ENCODE measurements at places on chromosomes 16 and 17. TPM values are rescaled to one million over a fixed set of nuclear protein-coding genes. Genes with fewer than 3 reads are reported as not detected.

GRCh38 chr17:4412933-4413831 is 20.6 kb upstream of the SPNS3 start:
- peak overlapping the region; percentile 23 for H3K4me3 ChIP-seq
- DNase-seq: peak; percentile 96
- peak overlapping the region; percentile 42 for H3K27ac ChIP-seq
- H3K4me1 ChIP-seq: peaks cover 5% of the 10 kb centered on the region

GRCh38 chr17:17453088-17453487 is 23.7 kb upstream of the MED9 start:
- H3K27me3 ChIP-seq: no peaks in the 10 kb centered on the region
- no peaks in the 10 kb centered on the region for H3K36me3 ChIP-seq
- no peak overlapping the region for H3K4me3 ChIP-seq
- DNase-seq: no peak

- no peaks in the 10 kb centered on the region for H3K27me3 ChIP-seq
- no peak for DNase-seq
- H3K36me3 ChIP-seq: peaks cover 3% of the 10 kb centered on the region
- H3K4me1 ChIP-seq: peaks cover 77% of the 10 kb centered on the region
- H3K27ac ChIP-seq: peak overlapping the region; percentile 15
Observed at GRCh38 chr17:48297825-48298224, 132.2 kb downstream of the SKAP1 start.

SP6 gene
- 0.07 TPM for total RNA-seq

CCDC144A gene
- 7.6 TPM for total RNA-seq

ANKFN1 gene
- not detected for total RNA-seq

DNA sequence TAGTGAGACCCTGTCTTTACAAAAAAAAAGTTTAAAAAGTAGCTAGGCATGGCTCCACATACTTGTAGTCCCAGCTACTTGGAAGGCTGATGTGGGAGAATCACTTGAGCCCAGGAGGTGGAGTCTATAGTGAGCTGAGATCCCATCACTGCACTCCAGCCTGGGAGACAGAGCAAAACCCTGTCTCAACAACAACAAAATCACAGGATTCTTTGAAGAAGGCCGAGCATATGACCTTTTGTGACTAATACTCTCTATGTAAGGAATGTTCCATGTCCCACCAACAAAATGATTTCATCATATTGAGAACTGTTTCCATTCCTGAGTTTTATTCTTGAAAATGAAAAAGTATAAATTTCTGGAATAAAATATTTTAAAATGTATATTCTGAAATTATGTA is 58.9 kb upstream of the EFCAB3 start:
- H3K27me3 ChIP-seq: peaks cover 18% of the 10 kb centered on the region
- H3K4me1 ChIP-seq: no peaks in the 10 kb centered on the region
- H3K4me3 ChIP-seq: no peak overlapping the region
- no peak for DNase-seq
- H3K36me3 ChIP-seq: no peaks in the 10 kb centered on the region
- H3K27ac ChIP-seq: no peak overlapping the region

HSPB9 gene
- 0.11 TPM for total RNA-seq

- H3K27me3 ChIP-seq: no peaks in the 10 kb centered on the region
- H3K4me1 ChIP-seq: no peaks in the 10 kb centered on the region
- no peak for DNase-seq
- no peak overlapping the region for H3K27ac ChIP-seq
- H3K36me3 ChIP-seq: no peaks in the 10 kb centered on the region
Observed at GRCh38 chr16:52450916-52451315, 96.0 kb downstream of the TOX3 start.

- peak overlapping the region; percentile 63 for H3K4me3 ChIP-seq
- H3K36me3 ChIP-seq: peaks cover 6% of the 10 kb centered on the region
- DNase-seq: peak; percentile 56
- H3K27me3 ChIP-seq: no peaks in the 10 kb centered on the region
- peak overlapping the region; percentile 72 for H3K27ac ChIP-seq
Observed at GRCh38 chr17:1484676-1485422, 7.6 kb downstream of the MYO1C start.

DNA sequence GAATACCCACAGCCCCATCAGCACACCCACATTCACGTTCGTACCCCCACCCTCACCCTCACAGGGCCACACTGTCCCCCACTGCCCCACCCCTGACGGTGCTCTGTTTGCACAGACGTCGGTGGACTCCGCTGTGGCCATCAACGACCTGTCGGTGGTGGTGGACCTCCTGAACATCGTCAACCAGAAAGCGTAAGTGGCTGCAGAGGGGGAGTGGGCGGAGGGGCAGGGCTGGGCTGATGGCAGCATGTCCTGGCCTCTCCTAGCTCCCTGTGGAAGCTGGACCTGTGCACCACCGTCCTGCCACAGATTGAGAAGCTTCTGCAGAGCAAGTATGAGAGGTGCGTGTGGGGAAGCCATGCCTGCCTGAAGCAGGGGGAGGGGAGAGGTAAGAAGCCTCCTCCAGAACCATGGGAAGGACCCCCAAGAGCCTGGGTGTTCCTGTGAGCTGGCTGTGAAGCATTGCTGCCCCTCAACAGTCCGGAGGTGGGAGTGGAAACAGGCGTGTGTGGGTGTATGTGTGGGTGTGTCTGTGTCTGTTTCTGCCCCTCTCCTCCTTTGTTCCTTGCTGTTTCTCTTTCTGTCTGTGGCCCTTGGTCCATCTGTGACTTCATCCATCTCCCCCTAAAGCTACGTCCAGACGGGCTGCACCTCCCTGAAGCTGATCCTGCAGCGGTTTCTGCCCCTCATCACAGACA is 20.3 kb downstream of the KATNB1 start:
- DNase-seq: no peak
- H3K27me3 ChIP-seq: no peaks in the 10 kb centered on the region
- peaks cover 6% of the 10 kb centered on the region for H3K36me3 ChIP-seq
- H3K4me1 ChIP-seq: peaks cover 2% of the 10 kb centered on the region
- no peak overlapping the region for H3K4me3 ChIP-seq

DNA sequence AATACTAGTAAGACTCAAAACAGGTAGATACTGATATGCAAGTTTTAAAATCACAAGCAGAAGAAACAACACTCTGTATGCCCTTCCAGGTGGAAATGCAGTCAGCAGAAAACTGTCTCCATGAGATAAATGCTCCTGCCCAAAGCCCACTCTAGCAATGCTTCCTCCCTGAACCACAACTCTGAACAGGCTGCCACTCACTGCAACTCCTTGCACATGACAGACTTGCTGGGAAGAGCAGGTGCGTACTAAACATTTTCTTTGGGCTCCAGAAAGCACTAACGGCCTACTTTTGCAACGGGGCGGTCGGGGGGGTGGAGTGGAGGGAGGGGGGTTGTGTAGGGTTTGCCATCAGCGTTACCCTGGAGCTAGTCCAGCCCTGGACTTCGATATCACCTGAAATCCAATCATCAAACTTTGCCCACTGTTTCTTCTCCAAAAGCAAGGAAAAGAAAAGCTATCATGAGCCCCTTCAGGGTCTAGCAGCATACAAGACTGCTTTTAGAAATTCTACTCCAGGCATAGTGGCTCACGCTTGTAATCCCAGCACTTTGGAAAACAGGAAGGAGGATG is 46.1 kb downstream of the ANKRD11 start:
- H3K4me3 ChIP-seq: no peak overlapping the region
- H3K36me3 ChIP-seq: peaks cover 14% of the 10 kb centered on the region
- no peak for DNase-seq

DNA sequence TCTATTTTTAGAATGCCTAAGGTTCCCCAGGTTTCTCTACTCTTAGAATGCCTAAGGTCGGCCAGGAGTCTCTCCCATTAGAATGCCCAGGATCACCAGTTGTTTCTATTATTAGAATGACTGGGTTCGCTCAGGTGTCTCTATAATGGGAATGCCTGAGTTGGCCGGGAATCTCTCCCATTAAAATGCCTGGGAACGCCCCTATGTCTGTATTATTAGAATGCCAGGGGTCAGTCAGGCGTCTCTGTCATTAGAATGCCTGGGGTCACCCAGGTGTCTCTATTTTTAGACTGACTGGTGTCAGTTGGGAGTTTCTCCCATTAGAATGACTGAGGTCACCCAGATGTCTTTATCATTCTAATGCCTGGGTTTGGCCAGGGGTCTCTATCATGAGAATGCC is 2252.5 kb downstream of the TP53TG3F start:
- H3K4me1 ChIP-seq: no peaks in the 10 kb centered on the region
- H3K27me3 ChIP-seq: no peaks in the 10 kb centered on the region
- H3K36me3 ChIP-seq: no peaks in the 10 kb centered on the region
- H3K27ac ChIP-seq: no peak overlapping the region
- no peak overlapping the region for H3K4me3 ChIP-seq

- H3K27me3 ChIP-seq: no peaks in the 10 kb centered on the region
- no peak overlapping the region for H3K27ac ChIP-seq
- DNase-seq: peak; percentile 32
- H3K36me3 ChIP-seq: peaks cover 2% of the 10 kb centered on the region
Observed at GRCh38 chr17:3513305-3514035, 37.7 kb downstream of the ASPA start.

DNA sequence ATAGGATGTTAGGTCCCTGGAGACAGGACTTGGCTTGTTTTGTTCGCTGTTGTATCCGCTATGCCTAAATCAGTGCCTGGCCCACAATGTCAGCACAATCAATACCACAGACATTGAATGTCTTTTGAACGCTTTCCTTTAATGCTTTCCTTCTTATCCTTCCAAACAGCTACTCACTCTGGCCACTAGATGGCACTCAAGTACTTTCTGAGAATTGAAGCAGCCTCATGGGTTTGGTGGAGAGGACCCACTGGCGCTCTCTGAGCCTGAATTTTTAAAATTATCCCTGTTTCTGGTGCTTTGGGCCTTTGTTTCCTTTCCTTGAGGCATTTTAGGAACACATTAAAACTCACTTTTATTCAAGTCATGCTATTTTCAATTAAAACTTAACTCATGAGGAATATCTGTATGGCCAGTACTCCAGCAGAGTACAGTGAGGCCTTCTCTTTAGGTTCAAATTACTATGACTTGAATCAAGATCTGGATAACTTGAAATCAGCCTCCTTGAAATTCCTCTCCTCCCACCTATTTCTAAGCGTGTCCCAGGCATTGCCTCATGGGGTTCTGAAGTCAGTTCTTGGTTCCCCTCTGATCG is 3.2 kb upstream of the NLRP1 start:
- peaks cover under 1% of the 10 kb centered on the region for H3K36me3 ChIP-seq
- H3K4me3 ChIP-seq: no peak overlapping the region
- peak; percentile 58 for DNase-seq
- peak overlapping the region; percentile 61 for H3K27ac ChIP-seq
- H3K27me3 ChIP-seq: no peaks in the 10 kb centered on the region

CDYL2 gene
- total RNA-seq: 21.5 TPM

DNA sequence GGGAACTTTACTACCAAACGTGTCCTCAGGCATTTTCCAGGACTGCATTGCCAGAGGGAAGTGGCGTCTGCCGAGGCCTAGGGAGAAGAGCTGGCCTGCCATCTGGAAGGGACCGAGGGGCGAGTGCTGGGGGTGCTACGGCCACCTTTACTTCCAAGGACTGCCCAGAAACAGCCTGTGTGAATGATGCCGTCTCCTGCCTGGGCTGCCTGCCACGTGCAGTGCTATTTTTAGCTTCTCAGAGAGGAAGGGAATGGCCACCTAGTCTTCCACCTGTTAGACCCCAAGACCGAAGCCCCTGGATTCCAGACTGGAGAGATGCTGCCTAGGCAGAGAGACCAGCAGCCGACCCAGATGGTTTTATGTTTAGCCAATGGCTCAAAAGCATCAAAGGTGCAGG is 57.2 kb downstream of the VAC14 start:
- peaks cover 55% of the 10 kb centered on the region for H3K4me1 ChIP-seq
- H3K36me3 ChIP-seq: peaks cover 31% of the 10 kb centered on the region
- H3K4me3 ChIP-seq: no peak overlapping the region
- no peak overlapping the region for H3K27ac ChIP-seq

GRCh38 chr16:14284371-14284770 is 213.3 kb downstream of the MRTFB start:
- H3K4me1 ChIP-seq: peaks cover 13% of the 10 kb centered on the region
- no peak overlapping the region for H3K27ac ChIP-seq
- peaks cover 2% of the 10 kb centered on the region for H3K36me3 ChIP-seq
- no peak for DNase-seq
- no peaks in the 10 kb centered on the region for H3K27me3 ChIP-seq
- peak overlapping the region; percentile 27 for H3K4me3 ChIP-seq

KCNH4 gene
- 0.43 TPM for total RNA-seq

All from activated CD4-positive, alpha-beta T cell treated with anti-CD3 and anti-CD28 coated beads for 36 hours (primary cell).